Ureter (tissue), 1 donor: ENCODE measurements at places on chromosomes 6 and 20. TPM values are rescaled to one million over a fixed set of nuclear protein-coding genes. Genes with fewer than 3 reads are reported as not detected.
A peak's percentile ranks its signal among the peaks of the same experiment; 100 is the strongest.

GRCh38 chr6:108222504-108222903, 38.3 kb downstream of the SNX3 start:
- no peak for DNase-seq

- peak; percentile 28 for DNase-seq
These were observed 228.0 kb downstream of the SYNDIG1 start for GRCh38 chr20:24697411-24697810.

- no peak for DNase-seq
These were observed 112.8 kb downstream of the ARHGAP18 start for GRCh38 chr6:129597023-129597713.

GRCh38 chr6:160207618-160208017, 51.0 kb downstream of the SLC22A2 start:
- DNase-seq: no peak

DNA sequence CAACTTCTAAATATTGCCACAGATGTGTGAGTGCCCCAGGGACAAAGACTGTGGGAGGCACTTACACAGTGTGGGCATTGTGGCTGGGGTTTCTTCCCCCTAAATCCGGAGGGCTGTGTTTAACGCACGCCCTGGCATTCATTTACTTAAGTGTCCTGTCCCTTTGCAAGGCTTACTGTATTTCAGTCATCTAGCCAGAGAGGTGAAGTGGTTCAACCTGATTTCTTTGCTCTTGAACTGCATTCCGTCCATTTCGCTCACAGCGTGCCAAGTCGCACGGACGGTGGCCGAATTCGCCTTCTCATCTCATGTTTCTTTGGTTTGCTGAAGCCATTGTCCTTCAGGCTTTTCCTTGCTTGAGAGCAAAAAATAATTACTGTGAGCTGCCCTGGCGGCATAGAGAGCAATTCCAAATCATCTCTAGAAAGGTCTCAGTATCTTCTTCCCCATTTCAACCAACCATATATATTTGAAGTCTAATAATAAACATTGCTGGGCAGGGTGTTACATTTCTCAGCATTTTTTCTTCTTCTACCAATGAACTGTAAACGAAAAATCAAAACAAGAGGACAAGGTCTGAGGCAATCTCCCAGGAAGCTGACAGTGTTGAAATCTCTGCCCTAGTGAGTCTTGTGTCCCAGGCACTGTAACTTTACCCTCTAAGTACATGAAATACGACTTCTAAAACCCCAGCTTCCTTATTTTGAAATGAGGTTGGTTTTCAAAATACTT, 16.9 kb downstream of the SYTL3 start:
- peak; percentile 58 for DNase-seq

DNA sequence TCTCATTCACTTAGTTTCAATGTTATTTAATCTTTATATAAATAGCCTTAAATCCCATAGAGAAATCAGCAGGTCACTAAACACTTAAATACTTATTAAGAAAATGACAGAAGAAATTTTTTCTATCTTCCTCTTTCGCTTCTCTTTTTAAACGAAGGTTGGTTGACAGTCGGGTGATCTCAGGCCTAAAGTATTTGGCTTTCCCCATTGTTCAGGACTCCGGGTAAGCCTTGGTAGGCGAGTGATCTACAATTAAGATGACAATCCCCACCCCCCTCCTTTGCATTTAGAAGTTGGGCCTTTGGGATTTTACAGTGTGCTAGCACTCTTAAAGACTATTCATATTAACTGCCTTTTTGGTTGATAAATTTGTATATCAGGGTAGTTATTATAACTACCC, 19.7 kb upstream of the UTRN start:
- no peak for DNase-seq

GRCh38 chr6:144123836-144124235, 26.5 kb upstream of the STX11 start:
- no peak for DNase-seq

DNA sequence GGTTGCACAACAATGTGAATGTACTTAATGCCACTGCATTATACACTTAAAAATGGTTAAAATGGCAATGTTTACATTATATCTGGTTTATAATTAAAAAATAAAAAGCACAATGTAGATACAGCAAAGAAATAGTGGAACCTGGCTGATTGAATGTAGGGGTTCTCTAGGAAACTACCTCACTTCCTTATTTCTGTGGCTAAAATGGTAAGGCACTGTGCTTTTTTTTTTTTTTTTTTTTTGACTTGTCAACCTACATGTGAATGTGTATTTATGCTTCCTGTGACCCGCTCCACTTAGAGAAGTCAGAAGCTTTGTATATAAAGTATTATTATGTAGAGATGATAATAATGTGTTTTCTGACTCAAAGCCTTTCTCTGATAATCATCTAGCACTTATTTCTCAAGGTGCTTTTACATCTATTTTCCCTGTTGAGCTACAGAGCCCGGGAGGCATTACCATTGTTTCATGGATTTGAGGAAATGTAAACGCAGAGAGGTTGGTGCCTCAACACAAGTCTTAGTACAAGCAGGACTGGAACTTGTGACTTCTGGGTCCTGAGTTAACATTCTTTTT, 55.0 kb downstream of the SOX4 start:
- no peak for DNase-seq

GRCh38 chr20:14913896-14914620, 576.6 kb upstream of the FLRT3 start:
- no peak for DNase-seq

DNA sequence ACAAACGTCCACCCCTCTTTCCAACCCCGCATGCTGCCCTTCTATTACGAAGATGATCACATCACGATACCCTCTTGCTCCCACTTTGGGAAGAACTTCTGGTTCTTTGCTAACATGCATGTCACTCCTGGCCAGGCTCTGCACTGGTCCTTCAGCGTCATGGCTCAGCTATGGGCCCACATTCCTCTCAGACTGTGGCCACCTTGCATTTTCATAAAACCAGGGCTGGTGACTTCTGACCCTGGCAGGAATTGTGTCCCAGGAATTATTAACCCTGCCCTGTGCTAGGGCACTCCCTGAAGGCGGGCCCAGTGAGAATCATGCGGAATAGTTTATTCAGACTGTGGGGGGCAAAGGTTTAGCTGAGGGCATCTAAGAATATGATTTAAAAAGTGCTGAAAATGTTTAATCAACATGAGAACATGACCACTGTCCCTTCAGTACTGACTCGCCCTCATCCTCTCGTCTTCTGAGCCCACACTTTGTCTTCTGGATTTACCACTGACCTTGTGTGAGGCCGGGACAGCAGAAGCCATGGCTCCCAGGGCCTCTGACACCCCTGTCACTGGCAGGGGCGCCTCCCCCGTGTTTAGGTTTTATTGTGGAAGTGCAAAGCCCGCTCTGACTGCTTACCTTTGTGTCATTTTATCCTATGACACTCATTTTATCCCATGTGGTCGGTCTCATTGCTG, 38.1 kb upstream of the THBS2 start:
- DNase-seq: no peak

DNA sequence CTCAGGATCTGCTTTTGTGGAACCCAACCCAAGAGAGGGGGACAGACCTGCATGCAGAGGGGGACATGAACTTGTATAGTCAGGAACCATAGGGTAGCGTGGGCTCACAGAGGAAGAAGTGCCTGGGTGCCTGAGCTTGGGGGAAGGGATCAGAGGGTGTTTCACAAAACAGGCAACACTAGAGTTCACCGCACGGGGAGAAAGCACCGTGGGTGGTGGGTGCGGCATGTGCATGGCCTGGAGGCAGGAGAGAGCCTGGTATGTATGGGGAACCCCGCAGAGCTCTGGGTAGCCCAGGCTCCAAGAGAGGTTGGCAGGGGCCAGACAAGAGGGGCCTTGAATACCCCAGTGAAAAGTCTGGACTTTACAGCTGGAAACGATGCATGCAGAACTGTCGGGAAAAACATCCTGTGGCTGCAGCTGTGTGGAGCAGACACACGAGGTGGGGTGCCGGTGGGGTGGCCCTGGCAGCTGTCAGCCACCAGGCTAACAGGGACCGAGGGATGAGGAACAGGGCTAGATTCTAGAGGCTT, 6.7 kb upstream of the EMILIN3 start:
- no peak for DNase-seq

DNA sequence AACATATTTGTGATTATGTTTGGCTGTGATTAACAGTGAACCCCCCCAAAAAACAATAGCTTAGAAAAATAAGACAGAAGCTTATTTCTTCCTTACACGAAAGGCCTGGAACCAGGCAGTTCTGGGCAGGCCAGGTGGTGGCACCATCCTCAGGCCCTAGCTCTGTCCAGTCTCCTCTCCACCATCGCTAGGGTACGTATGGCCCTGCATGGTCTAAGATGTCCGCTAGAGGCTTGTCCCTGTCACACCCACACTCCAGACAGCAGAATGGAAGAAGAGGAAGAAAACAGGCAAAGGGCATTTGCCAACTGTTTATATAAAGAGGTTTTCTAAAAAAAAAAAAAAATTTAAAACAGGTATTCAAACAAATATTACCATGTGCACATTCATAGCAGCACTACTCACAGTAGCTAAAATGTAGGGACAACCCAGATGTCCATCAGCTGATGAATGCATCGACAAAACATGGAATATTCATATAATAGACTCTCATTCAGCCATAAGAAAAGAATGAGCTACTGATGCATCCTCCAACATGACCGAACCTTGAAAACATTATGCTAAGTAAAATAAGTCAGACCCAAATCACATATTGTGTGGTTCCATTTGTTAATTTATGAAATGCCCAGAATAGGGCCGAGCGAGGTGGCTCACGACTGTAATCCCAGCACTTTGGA, 6.7 kb downstream of the TGM3 start:
- no peak for DNase-seq

- no peak for DNase-seq
These were observed 365.3 kb upstream of the PTCHD4 start for GRCh38 chr6:48476257-48476656.

DNA sequence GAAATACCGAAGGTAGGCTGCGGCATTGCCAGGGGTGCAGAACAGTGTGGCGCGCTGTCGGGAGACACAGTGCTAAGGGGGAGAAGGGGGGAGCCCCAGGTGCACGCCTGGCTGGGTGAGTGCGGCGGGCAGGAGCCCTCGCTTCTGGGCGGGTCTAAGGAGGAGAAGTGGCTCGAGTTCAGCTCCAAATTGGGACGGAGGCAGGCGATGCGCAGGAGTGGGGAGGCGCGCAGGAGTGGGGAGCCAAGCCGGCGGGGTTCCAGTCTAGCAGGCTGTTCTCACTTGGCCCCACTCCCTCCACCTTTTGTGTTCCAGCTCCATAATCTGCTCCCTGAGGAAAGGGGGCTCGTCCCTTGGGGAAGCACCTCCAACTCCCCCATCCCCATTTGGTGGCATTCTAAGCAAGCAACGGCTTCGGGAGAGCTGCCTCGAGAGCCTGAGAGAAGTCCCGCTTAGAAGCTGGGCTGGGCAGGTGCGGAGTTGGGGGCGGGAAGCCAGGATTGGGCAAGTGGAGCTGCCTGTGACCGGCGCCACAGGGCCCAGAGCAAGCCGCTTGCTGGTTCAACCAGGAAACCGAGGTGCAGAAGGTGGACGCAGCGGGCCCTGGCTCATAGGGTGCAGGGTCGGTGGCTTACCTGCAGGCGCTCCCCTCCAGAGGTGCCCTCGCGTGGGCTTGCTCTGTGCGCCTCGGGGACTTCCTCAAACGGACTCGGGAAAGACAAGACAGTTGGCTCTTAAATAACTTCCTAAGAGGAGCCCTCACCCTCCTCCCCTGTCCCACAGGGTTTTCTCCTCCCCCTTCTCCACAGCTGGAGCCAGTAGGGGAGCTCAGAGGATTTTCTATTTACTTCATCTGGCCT, at the start of gene F13A1:
Gene F13A1, minus strand, starts transcription at position 711 of the 860 bp plus-strand sequence. CDS start 1,998 bp downstream, outside the sequence.
- no peak for DNase-seq

DNA sequence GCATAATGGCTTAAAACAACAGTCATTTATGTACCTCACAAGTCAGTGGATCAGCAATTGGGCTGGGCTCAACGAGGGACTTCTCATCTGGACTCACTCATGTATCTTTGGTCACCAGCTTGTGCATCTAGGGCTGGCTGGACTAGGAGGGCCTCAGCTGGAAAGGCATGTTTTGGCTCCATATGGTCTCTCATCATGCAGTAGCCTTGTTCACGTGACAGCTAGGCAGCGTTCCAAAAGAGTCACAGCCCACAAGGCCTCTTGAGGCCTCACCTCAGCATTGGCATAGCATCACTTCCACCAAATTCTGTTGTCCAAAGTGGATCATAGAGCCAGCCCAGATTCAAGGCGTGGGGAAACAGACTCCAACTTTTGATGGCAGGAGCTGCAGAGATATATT, 110.1 kb downstream of the MAFB start:
- DNase-seq: no peak

DNA sequence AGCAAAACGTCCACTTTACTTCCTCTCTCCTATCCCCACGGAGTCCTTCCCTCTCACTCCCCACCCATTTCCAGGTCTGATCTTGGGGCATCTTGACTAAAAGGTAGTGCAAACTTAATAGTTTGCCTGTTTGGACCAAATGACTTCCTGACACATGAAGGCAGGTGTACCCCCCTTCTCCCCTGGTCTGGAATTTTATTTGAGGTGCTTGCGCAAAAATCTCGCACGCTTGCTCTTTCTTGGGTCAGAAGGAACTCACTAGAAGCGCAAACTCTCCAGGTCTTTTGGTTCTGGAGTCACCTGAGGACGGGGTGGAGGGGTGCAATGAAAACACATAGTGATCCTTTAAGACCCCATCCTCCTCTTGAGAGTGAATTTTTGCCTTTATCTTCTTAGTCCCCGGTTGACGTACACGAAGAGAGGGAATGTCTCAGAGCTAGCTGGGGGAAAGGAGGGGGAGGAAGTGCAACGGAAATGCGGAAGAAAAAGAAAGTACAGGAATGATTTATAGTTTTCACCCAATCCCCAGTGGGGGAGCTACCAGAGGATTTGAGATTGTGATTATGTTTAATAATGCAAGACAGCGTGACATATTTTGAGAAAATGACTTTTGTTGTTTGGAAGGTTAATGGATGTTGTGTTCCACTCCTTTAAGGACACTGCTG, 4.9 kb downstream of the ADGRB3 start:
- DNase-seq: no peak

DNA sequence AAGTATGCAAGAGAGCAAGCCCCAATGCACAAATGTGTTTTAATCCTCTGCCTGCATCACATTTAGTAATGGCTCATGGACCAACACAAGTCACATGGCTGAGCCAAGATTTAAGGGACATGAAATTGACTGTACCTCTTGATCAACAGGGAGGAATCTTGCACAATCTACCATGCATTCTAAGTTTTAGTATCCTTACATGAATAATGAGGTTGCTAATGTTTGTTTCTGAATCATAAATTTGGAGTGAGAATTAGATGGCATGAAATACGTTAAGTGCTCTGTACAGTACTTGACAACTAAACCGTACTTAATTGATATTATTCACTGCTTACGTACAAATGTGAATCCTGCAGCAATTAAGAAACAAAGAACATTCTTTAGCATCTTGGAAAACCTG, 553.8 kb upstream of the JAG1 start:
- no peak for DNase-seq

GRCh38 chr6:136076496-136076895, 173.6 kb downstream of the MTFR2 start:
- DNase-seq: no peak

GABRR2 gene
- 0.73 TPM for total RNA-seq

CLDN20 gene
- total RNA-seq: not detected

ZSCAN31 gene
- total RNA-seq: 13.9 TPM

CALHM6 gene
- 2.2 TPM for total RNA-seq

IL17A gene
- not detected for total RNA-seq

WFDC10B gene
- 1.9 TPM for total RNA-seq

NEDD9 gene
- total RNA-seq: 65.8 TPM

OXT gene
- not detected for total RNA-seq

DOK5 gene
- 3.0 TPM for total RNA-seq

ASCC3 gene
- 66.6 TPM for total RNA-seq

SNRPB gene
- total RNA-seq: 130 TPM

AIF1 gene
- total RNA-seq: 6.7 TPM
